ENCODE measurements at places on chromosomes 6 and 20.

DNA sequence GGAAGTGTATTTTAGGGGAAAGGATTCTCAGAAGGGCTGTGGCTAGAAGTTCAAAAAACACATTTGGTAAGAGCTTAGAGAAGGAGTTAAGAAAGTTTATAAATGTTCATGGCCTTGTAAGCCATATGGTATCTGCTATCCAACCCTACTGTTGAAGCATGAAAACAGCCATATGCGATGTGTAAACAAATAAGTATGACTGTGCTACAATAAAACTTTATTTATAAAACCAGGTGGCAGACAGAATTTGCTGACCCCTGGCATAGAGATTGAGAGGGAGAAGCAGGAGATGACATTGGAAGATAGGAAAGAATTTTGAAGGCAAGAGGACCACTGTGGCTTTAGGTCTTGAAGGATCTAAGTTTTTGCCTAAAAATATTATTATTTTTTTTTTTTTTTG is 583.5 kb downstream of the DOK5 start:
- H3K27ac ChIP-seq: no peak overlapping the region
- H3K36me3 ChIP-seq: no peaks in the 10 kb centered on the region
- H3K27me3 ChIP-seq: no peaks in the 10 kb centered on the region

GRCh38 chr20:4084721-4085120 is 69.4 kb upstream of the RNF24 start:
- no peak for DNase-seq
- no peaks in the 10 kb centered on the region for H3K36me3 ChIP-seq
- H3K4me3 ChIP-seq: no peak overlapping the region

DNA sequence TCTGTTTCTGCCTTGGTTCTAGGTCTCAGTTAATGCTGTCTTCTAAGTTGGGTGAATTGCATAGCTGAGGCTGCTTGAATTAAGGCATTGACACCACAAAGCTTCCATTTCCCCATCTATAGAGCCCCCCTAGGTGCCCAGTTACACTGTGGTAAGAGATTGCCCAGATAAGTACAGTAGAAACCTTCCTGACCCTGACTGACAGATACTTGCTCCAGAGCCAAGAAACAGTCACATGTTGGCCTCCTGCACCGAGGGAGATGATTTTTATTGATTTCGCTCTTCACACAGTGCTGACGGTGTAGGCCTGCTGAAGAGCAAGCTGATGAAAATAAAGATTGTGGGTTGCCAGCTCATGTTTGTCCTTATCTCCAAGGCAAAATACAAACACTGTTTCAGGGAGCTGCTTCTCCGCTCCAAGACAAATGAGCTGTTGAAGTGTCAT is 67.9 kb downstream of the TRMT11 start:
- H3K36me3 ChIP-seq: peaks cover 13% of the 10 kb centered on the region
- H3K4me3 ChIP-seq: no peak overlapping the region
- no peak for DNase-seq
- H3K4me1 ChIP-seq: peaks cover 14% of the 10 kb centered on the region
- no peaks in the 10 kb centered on the region for H3K27me3 ChIP-seq
- H3K27ac ChIP-seq: no peak overlapping the region

DNA sequence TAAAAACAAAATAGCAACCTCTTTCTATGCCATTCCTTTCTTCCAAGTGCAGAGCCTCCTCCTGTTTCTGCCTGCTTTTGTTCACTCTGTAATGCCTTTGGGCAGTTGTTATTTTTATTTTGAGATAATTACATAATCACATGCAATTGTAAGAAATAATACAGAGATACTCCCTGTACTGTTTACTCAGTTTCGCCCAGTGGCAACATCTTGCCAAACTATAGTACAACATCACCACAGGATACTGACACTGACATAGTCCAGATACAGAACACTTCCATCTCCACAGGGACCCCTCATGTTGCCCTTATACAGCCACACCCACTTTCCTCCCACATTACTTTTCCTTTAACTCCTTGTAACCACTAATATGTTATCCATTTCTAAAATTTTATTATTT is 59.7 kb downstream of the BANF2 start:
- no peak for DNase-seq
- H3K36me3 ChIP-seq: no peaks in the 10 kb centered on the region
- no peak overlapping the region for H3K27ac ChIP-seq
- peaks cover 23% of the 10 kb centered on the region for H3K27me3 ChIP-seq
- peaks cover 15% of the 10 kb centered on the region for H3K4me1 ChIP-seq

DNA sequence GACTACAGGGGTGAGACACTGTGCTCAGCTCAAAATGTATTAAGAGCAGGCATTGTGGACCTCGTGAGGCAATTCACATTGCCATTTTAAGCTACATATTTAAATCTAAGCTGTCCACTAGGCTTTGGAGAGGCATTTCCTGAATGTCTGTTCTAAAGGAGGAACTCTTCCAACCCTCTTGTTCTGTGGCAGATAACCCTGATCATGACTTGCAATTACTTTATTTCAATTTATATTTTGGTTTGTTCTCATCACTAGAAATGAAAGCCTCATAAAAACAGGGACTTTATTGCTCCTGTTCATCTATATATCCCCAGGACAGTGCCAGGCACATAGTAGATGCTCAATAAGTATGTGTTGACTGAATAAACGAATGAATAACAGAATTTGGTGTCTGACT is 84.0 kb upstream of the SALL4 start:
- DNase-seq: no peak
- no peak overlapping the region for H3K27ac ChIP-seq
- H3K27me3 ChIP-seq: peaks cover 8% of the 10 kb centered on the region
- H3K4me1 ChIP-seq: no peaks in the 10 kb centered on the region

GRCh38 chr6:15945593-15946159 is 183.2 kb upstream of the MYLIP start:
- H3K4me3 ChIP-seq: no peak overlapping the region
- H3K4me1 ChIP-seq: peaks cover 18% of the 10 kb centered on the region
- H3K27me3 ChIP-seq: peaks cover 55% of the 10 kb centered on the region

DNA sequence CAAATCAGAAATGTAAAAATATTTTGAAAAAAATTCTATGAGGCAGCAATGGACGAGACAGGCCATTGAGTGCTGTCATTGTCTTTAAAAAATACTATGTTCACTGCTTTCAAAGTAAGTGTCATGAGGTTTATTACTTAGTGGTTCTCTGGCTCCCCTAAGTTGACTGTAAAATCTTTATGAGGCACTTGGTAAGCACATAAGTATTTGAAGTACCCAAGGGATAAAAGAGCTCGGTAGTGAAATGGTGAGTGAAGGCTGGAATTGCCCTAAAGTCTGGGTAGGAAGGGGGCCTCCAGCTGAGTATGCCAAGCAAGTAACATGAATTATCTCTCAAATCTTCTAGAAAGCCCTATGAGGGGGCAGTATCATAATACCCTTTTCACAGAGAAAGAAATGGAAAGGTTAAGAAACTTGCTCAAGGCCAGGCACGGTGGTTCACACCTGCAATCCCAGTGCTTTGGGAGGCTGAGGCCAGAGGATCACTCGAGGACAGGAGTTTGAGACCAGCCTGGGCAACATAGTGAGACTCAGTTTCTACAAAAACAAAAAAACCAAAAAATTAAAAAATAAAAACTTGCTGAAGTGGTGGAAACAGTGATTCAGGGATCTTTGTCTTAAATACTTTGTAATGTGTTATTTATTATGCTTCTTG is 5.5 kb upstream of the CTCFL start:
- no peak overlapping the region for H3K4me3 ChIP-seq
- H3K36me3 ChIP-seq: no peaks in the 10 kb centered on the region
- peaks cover 67% of the 10 kb centered on the region for H3K4me1 ChIP-seq
- no peak for DNase-seq

- peaks cover 8% of the 10 kb centered on the region for H3K27me3 ChIP-seq
- DNase-seq: no peak
- H3K4me3 ChIP-seq: no peak overlapping the region
Observed at GRCh38 chr6:159090530-159091480, 46.0 kb upstream of the TAGAP start.

Data from HepG2 (cell line).